HL-60 (cell line): ENCODE measurements at places on chromosomes 5 and 9.

GRCh38 chr9:105391288-105391687 is 56.5 kb upstream of the FSD1L start:
- no peak for DNase-seq

DNA sequence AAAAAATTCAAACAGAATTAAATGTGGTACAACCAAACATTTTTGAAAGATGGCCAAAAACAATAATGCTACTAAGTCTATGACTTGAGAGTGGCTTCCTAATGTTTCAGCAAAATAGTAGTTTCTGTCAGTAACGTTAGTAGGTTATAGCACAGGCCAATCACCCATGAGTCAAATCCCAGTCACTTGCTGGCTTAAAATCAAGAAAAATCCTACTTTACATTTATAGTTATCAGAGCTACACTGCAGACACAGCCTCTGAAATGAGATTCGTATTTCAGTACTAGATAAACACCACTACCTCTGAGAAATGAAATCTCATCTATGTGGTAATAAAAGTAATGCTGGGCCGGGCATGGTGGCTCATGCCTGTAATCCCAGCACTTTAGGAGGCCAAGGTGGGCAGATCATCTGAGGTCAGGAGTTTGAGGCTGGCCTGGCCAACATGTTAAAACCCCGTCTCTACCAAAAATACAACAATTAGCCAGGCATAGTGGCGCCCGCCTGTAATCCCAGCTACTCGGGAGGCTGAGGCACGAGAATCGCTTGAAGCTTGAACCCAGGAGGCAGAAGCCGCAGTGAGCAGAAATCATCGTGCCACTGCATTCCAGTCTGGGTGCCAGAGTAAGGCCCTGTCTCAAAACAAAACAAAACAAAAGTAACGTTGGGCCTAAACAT is 6.1 kb downstream of the ZDHHC21 start:
- no peak for DNase-seq

DNA sequence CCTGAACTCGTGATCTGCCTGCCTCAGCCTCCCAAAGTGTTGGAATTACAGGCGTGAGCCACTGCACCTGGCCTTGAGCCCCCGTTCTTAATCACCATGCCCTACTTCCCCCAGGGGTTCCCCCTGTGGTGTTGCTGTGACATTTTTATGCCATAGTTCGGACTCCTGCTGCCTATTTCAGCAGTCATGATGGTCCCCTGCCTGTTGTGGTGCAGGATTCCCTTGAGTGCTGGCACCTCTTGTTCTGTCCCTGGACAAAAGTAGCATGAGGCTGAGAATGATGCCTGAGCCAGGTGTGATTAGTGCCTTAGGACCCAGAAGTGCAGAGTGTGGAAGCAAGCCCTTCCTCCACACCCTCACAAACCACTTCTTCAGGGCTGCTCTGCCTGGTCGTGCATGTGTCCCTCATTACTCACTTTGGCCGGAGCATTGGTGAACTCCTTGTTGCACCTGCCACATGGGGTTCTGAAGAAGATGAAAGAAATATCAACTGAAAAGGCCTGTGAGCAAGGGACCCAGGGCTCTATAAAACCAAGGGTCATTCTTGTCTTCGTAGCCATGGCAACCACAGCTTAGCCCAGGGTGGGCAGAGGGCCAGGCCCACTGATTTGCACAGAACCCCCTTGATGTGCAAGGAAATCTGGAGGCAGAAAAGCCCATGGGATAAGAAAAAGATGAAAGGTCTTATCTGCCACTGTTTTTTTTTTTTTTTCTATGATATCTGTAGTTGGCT is 228.0 kb downstream of the NTRK2 start:
- DNase-seq = no peak

DNA sequence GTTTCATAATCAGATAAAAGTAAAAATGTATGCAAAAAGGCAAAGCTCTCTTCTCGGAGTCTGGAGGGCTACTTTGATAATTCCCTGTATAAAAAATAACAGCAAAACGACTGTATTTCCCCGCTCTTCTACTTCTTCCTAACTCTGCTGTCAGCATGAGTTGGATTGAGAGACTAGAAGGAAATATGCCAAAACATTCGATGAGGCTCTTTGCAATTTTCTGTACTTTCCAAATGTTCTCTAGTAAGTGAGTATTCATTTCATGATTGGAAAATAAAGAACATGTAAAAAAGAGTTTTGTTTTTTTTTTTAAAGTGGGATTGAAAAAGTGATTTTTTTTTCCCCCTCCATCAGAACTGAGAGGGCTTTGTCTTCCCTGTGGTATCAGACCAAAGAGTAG is 677.5 kb downstream of the ACTL7B start:
- DNase-seq = no peak

- DNase-seq = no peak
These were observed 48.7 kb downstream of the PCSK1 start for GRCh38 chr5:96384353-96384752.

DNA sequence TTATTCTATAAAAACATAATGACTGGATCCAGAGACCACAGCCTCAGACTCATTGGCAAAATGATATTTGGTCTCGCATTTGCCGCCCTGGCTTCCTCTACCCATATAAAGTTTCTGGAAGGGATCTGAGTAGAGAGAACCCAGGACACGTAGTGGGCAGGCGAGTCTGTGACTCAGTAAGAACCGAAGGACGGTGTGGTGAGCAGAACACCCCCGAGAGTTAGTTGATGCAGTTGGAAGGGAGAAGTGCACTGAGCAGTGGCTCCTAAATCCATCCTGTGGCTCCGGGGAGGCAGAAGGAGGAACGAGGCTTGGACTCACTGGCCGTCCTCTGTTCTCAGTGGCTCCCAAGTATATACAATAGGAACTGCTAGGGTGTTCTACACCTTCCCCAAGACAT is 11.5 kb downstream of the SPRY4 start:
- DNase-seq = no peak

DNA sequence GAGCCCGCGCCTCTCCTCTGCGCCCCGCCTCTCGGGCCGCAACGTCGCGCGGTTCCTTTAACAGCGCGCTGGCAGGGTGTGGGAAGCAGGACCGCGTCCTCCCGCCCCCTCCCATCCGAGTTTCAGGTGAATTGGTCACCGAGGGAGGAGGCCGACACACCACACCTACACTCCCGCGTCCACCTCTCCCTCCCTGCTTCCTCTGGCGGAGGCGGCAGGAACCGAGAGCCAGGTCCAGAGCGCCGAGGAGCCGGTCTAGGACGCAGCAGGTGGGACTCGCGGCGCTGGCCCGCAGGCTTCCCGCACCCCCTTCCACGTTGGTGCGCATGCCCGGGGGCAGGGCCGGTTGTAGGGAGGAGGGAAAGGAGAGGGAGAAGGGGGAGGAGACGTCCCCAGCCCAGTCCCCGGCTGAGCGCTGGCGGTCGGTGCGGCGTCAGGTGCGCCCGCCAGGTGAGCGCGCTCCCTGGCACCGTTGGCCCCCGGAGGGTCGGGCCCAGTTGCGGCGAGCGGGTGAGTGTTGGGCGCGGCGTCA is at the start of gene OCLN:
Gene OCLN (plus strand): TSS at position 400 of the 532 bp plus-strand sequence. CDS start 11,455 bp downstream, outside the sequence.
- peak; percentile 7 for DNase-seq

DNA sequence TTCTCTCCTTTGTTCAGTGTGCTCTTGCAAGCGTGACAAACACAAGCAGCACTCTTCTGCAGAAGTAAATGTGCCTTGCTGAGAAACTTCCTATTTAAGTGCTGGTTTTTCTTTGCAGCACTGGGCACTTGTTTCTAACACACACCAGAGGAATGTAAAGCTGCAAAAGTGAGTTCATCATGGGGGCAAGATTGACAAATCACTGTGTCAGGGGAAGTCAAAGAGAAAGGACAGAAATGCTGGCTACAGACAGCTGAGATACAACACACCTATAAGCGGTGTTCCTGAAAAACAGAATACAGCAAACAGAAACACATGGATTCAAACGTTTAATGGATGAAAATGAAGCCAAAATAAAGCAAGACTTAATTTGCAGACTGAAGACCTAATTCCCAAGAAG is 19.6 kb downstream of the ROR2 start:
- no peak for DNase-seq

- peak; percentile 81 for DNase-seq
These were observed 6.8 kb upstream of the CEP120 start for GRCh38 chr5:123429993-123430392.

GRCh38 chr5:147406636-147407035 is 103.2 kb downstream of the DPYSL3 start:
- no peak for DNase-seq

DNA sequence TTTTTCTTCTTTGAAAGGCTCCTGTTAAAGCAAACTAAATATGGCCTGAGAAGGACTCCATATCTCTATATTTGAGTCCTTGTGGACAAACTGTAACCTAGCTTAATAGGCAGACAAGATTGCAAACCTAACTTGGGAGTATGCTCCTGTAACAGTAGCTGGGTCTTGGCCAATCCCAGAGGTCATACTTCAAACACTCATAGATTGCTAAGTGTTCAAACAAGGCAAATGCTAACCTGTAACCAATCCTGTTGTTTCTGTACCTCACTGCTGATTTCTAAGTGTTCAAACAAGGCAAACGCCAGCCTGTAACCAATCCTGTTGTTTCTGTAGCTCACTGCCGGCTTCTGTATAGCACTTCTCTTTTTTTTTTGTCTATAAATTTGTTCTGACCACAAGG is 50.6 kb upstream of the CLK4 start:
- no peak for DNase-seq

DNA sequence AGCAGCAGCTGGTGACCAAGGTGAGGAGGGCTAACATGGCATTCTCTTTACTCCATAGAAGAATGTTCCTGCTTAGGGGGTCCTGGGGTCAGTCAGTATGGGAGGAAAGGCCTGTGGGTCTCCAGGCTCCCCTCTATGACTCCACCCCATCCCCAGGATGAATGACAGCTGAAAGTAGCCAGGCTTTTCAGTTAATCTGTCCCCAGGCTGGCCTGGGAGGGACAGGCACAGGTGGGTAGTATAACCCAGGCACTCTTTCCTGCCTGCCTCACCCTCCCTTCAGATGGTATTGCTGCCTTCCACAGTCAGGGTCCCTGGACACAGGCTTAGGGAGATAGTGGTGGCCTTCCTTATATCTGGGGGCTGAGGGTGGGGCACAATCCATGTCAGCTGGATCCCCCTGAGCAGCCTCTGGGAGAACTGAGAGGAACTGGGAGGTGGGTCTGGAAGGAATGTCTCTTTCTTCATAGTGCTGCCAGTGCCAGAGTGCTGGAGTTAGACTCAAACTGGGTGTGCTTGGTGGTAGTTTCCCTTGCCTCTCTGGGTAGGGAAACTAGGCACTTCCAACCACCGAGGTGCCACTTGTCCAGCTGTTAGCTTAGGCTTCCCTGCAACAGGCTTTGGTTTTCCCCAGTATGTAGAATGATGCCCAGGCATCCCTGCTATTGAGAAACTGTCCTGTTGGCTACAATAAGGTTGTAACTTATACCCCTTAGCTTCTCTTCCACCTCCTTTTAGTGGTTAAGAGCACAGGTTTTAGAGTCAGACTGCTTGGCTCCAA is 27.8 kb downstream of the LARP1 start:
- DNase-seq = no peak

GRCh38 chr5:32711681-32712480 is 760 bp downstream of the NPR3 start:
- DNase-seq = no peak

GRCh38 chr5:76544268-76544926 is 78.8 kb downstream of the F2RL2 start:
- DNase-seq = no peak

GRCh38 chr5:160420331-160420610 is 1.4 kb upstream of the PTTG1 start:
- DNase-seq = no peak

- DNase-seq = no peak
These were observed 56.3 kb downstream of the VCAN start for GRCh38 chr5:83527722-83528438.

GRCh38 chr9:92963831-92964606 is 16.7 kb downstream of the FGD3 start:
- peak; percentile 92 for DNase-seq

- DNase-seq = no peak
These were observed 127.0 kb downstream of the RPS23 start for GRCh38 chr5:82151204-82151603.

DNA sequence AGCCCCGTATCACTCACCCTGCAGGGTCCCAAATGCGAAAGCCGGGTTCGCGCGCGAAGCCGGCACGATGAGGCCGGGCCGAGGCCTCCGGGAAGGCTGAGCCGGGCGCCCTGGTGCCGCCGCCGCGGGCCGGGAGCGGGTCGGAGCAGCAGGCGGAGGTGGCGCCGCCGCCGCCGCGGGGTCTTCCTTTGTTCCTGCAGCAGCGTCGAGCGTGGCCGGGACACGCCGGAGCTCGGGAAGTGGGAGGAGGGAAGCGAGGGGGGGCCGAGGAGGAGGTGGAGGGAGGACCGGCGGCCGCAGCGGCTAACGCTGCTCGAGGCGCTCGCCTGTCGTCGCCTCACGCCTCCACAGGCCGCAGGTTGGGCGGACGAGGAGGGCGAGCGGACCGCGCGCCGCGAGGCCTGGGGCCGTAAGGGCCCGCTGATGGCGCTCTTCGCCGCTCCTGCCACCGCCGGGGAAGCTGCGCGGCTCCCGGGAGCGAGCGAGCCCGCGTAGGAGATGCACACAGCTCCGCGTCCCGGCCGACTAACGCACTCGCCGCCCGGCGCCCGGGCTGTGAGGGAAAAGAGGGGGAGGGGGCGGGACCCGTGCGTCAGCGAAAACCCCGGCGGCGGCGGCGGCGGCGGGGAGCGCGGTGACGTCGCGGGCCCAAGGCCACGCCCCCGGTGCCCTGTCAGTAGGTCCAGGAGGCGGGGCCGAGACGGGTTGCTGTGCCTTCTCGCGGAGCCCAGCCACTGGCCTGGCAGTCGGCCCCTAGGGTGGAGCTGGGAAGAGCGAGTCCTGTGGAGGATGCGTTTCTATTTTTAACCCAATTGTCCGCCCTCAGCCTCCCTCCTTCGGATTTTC is at the start of gene ZFAND5:
Gene ZFAND5 (minus strand): TSS at position 530 of the 846 bp plus-strand sequence. CDS start 4,430 bp downstream, outside the sequence.
- peak; percentile 90 for DNase-seq

- no peak for DNase-seq
These were observed 614.5 kb downstream of the EFNA5 start for GRCh38 chr5:107056278-107056677.

- DNase-seq = no peak
These were observed 132.4 kb downstream of the KCNIP1 start for GRCh38 chr5:170636206-170636605.

DNA sequence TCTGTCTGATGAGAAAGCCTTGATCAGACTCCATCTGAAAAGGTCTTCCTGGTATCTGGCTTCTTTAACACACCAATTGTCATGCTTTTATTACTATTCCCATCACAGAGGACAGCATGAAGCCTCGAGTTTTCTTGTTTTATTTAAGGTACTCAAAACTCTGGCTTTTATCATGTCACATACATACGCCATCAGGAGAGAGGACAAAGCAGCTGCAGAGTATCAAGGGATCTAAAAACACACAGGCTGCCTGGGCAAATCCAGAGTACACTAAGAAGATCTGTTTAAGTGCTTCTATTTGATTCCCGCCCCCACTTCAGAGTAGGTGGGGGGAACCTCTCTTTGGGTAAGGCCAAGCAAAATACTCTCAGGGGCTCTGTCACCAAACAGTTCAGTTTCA is 277.2 kb downstream of the SPOCK1 start:
- no peak for DNase-seq

DNA sequence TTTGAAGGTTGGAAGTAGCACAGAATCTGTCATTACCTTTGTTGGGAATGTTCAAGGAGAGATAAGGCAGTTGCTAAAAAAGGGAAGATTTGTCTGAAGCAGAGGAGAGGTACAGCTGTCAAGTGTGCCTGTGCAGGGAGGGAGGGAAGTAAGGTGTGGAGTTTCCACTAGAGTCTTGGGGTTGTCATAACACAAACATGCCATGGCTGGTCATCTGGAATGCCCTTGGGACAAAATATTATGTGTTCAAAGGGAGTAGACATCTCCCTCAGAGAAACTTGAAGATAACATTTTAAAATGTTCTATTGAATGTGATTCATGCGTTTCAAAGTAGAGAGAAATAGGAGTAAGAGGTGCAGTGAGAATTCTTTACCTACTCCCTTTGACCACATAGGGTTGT is 95.0 kb downstream of the MUSK start:
- DNase-seq = no peak
